Right ventricle myocardium inferior (tissue), 1 donor: ENCODE measurements at places on chromosomes 4 and X.

GRCh38 chr4:124953061-124953460, 240.5 kb upstream of the ANKRD50 start:
- DNase-seq = no peak

GRCh38 chr4:39415678-39416283, 9.1 kb downstream of the KLB start:
- no peak for DNase-seq

GRCh38 chrX:105098201-105098600, 122.3 kb downstream of the TEX13A start:
- no peak for DNase-seq

- DNase-seq = no peak
Observed at GRCh38 chrX:120021927-120022326, 55.6 kb downstream of the RHOXF2B start.

DNA sequence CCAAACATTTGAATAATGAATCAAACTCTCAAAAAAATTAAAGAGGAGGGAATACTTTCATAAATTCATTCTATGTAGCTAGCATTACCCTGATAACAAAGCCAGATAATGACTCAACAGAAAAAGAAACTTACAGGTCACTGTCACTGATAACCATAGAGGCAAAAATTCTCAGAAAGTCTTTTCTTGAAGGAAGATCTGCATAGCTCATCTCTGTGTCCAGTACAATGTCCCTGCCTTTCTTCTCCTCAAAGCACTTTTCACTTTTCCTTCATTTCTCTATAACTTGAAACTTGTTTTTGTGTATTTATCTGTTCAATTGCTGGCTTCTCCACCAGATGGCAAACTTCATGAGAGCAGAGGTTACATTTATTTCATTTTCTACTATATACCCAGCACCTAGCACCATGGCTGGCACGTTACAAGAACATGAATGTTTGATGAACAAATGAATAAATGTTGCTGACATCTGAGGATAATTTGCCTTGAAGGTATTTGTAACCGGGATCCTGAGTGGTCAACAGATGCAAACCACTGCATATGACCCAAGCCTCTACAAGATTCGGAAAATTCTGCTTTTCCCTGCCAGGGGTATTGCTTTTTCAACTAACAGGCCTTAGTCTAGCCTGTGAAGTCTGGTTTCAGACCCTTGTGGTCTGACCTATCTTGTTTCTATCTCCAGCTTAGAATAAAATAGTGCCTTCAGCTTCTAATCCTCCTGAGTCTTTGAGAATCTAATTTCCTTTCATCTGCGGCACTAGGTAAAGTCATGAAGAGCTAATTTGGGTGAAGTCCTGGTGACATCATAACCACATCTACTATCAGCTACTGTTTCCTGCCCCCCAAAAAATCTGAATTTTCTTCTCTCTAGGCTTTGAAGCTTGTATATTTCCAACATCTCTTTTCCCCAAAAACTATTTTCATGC, 52.5 kb upstream of the ANTXR2 start:
- no peak for DNase-seq

DNA sequence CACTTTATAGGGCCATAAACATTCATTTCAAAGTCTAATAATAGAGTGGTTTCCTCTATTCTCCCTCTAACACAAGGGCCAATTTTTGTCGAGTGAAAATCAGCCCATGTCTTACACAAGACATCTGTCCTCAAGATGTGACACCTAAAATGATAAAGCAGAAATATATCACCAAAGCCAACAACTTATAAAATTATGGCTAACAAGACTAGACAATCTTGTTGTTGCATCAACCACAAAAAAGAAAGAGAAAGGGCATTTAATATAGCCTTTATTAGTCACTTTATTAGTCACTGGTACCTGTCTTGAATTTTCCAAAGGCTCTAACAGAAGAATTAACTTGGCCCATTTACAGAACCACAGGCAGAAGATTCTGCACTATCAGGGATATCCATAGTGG, 161.6 kb downstream of the SMIM20 start:
- no peak for DNase-seq
